ENCODE measurements at places on chromosomes 2 and 18.

- DNase-seq = no peak
These were observed 2.8 kb downstream of the ETAA1 start for GRCh38 chr2:67399831-67400489.

DNA sequence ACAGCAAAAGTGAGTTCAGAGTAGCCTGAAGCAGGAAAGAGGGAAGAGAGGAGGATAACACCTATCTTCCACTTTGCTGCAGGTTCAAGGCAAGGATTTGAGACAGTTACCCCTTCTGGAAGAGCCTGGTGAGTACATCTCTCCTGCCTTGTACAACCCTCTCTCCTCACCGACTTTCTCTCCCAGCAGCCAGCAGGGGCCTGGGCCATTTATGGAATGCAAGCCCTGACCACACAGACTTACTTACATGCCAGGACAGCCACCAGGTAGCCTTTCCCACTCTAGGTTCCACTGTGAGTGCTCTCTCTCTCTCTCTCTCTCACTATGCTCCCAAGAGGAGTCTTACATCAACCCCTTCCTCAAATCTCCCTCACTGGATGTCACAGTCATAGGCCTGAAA is 57.0 kb downstream of the BCL11A start:
- DNase-seq = no peak

DNA sequence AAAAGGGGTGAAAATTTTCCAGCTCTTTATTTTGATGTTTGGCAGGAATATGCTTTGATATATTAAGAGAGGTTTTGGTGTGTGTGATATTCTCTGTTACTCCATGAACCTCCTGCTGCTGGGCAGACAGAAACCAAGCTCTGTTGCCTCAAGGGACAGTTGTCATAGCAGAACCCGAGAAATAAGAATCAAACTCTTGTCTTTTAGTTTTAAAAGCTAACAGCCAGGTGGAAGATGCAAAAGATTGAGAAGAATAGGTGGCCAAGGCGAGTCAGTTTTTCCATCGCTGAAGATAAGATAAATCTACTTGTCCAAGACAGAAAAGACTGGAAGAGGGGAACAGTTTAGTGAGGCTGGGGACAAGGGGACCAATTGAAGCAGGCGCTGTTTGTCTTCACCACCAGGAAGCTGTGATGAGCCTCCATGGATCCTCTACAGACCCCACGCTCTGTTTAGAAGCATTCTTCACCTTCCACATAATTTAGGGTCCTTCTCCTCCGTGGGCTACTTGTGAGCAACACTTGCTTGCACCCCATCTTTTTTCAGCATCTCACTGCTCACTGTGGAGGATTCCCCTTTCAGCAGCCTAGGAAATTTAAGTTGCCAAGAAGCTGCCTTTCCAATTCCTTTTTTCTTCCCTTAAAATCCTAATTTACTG is 23.9 kb downstream of the PMAIP1 start:
- DNase-seq = no peak

- DNase-seq = no peak
These were observed 155.4 kb downstream of the SLC4A3 start for GRCh38 chr2:219782737-219783348.

DNA sequence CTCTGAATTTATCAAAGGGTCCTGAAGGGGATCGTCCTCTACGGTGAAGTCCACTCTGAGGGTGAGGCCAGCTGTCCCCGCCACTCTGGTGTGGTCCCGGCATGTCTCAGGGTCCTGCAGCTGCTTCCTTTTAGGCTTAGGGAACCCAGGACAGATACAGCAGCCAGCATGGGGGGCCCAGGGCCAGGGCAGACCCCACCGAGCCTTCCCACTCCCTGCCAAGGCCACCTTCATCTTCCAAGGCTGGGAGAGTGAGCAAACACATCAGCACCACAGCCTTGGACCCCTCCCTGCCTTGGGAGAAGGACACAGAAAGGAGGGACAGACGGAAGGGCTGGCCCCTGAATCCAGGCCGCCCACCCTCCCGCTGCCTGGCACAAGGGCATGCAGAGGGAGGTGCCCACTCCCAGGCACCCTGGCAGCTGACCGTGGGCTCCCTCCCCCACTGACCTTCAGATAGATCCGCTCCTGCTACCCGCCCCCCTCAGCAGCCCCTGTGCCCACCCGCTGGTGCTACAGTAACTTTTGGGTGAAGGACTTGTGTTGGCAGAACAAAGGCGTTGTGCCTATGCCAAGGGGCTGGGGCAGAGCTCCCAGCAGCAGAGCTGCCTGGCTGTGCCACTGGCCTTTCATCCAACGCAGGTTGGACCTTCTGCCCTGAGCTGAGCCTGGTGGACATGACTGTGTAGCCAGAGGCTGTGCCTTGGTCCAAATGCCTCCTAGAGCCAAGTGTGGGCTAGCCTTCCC is 7.6 kb downstream of the CYP26B1 start:
- no peak for DNase-seq

DNA sequence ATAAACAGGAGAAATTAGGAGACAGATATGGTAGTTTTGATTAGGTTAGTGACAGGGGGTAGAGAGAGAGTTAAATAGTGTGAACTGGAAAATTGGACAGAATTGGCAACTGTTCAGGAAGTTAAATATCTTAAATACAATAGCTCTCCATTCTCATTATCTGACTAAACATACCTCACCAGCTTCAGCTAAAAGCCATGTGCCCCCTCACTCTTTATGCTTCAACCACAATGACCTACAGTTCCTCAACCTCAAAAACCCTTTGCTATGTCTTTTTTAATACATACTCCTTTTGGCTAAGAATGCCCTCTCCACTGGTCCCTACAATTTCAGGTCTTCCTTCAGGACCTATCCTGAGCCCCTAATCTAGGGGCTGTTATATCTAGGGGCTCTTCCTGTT is 740.2 kb upstream of the ZEB2 start:
- DNase-seq = no peak
